ENCODE measurements at places on chromosomes 3 and 15.

DNA sequence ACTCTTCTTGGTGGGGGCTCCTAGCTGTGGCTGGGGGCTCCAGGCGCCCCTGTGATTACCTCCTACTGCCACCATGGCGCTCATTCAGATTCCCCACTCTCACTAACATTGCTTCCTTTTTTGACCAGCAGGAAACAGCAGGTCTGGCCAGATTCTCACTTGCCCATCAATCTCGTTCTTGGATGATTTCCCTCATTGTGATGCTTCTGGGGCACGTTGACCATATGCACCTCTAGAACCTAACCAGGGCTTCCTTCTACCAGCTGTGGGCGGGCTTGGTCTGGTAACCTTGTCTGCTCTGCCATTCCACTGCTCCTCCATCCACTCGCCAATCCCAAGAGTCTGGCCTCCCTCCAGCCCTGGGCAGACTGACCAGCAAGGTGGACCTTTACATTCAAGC is 35.9 kb upstream of the PTPN23 start:
- H3K36me3 ChIP-seq: peaks cover 40% of the 10 kb centered on the region

DNA sequence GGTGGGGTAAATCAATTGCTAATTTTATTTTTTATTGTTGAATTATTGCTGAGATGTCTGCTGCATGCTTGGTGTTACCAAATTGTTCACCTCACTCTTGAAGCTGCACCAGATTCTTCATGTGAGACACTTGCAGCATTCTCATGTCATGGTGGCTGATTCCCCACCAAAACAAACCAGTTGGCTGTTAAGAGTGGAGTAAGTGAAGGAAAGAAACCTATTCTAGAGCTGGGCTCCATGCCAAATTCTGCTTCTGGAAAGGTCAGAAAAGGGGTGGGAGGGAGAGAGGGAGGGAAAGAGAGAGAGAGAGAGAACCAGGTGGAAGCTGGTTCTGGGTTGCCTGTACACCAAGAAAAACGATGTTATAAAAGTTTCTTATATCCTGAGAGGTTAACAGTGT is 317.5 kb upstream of the THRB start:
- no peaks in the 10 kb centered on the region for H3K27me3 ChIP-seq
- H3K4me3 ChIP-seq: no peak overlapping the region
- no peaks in the 10 kb centered on the region for H3K36me3 ChIP-seq
- H3K27ac ChIP-seq: no peak overlapping the region
- no peaks in the 10 kb centered on the region for H3K4me1 ChIP-seq

DNA sequence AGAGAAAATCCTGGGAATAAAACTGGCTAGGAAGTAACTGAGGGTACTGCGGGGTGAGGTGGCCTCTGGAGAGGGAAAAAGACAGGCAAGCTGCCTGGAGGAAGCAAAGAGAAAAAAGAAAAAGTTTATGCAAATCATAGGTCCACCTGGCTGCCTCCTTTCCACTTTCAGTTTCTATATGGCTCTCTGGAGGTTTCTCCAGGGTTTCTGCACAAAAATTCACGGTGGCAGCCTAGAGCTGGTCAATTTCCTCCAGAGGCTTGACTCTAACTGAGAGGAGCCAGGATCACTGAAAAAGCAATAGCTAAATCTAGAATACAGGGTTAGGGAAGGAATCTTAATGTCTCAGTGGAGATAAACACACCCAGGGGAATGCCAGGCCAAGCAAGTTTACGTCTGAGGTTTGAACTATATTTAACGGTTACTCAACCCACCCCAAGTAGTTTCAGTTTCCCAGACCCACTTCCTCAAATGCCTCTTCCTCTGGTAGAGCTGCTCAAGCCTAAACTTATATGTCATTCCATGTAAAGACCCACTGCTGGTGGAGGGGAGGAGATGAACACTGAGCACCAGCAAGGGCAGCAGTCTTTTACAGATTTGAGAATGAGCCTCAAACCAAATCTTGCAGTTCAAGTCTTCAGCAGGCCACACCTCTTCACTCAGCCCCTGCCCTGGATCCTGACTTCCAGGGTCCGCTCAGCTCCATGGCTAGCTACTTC is 5.7 kb downstream of the LYSMD2 start:
- H3K27ac ChIP-seq: peak overlapping the region; percentile 65
- peak overlapping the region; percentile 24 for H3K4me3 ChIP-seq
- DNase-seq: no peak
- no peaks in the 10 kb centered on the region for H3K36me3 ChIP-seq

GRCh38 chr3:134249296-134249841 is 1.3 kb downstream of the RYK start:
- H3K4me1 ChIP-seq: peaks cover 15% of the 10 kb centered on the region
- peak overlapping the region; percentile 87 for H3K27ac ChIP-seq
- no peak for DNase-seq
- no peaks in the 10 kb centered on the region for H3K36me3 ChIP-seq

- H3K27me3 ChIP-seq: no peaks in the 10 kb centered on the region
- H3K4me1 ChIP-seq: no peaks in the 10 kb centered on the region
- H3K4me3 ChIP-seq: no peak overlapping the region
Observed at GRCh38 chr3:157861076-157861765, 245.0 kb downstream of the SHOX2 start.

DNA sequence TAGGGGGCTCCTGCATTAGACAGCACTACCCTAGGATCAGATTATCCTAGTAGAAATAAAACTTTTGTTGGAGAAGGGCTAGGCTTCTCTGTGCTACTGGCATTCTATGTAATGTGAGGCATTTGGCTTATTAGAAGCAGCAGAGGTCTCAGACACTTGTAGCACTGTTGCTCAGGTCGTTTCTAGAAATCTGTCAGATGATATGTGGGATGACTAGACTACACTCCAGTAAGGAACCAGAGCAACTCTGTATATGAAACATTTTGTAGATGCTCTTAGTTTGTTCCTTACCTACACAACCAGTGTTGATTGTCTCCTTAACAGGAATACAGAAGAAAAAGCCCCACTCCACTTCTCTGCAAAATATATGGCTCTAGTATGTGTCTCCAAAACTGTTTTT is 21.9 kb upstream of the FBXL22 start:
- H3K27me3 ChIP-seq: no peaks in the 10 kb centered on the region
- H3K36me3 ChIP-seq: peaks cover 22% of the 10 kb centered on the region
- H3K4me1 ChIP-seq: no peaks in the 10 kb centered on the region
- DNase-seq: no peak

DNA sequence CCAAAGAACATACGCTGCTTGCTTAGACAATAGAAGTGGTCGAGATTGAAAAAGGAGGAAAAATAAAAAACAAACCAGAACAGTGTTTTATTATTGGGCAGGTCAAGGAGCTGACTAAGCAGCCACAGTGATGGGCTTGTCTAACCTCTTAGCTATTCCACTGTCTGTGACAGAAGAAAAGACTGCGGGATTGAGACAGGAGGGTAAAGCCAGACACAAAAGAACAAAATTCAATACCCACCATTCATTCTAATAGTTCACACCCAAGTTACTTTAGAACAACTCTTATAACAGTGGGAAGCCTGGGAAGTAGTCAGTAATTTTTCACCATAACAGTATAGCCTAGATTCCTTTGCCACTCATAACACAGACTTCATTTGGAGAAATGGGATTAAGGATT is 435.4 kb downstream of the MFSD1 start:
- no peak for DNase-seq
- no peak overlapping the region for H3K4me3 ChIP-seq
- H3K4me1 ChIP-seq: no peaks in the 10 kb centered on the region
- no peak overlapping the region for H3K27ac ChIP-seq

GRCh38 chr15:39508536-39508935 is 72.3 kb upstream of the THBS1 start:
- H3K36me3 ChIP-seq: no peaks in the 10 kb centered on the region
- DNase-seq: no peak
- no peak overlapping the region for H3K4me3 ChIP-seq
- no peaks in the 10 kb centered on the region for H3K4me1 ChIP-seq
- no peaks in the 10 kb centered on the region for H3K27me3 ChIP-seq

DNA sequence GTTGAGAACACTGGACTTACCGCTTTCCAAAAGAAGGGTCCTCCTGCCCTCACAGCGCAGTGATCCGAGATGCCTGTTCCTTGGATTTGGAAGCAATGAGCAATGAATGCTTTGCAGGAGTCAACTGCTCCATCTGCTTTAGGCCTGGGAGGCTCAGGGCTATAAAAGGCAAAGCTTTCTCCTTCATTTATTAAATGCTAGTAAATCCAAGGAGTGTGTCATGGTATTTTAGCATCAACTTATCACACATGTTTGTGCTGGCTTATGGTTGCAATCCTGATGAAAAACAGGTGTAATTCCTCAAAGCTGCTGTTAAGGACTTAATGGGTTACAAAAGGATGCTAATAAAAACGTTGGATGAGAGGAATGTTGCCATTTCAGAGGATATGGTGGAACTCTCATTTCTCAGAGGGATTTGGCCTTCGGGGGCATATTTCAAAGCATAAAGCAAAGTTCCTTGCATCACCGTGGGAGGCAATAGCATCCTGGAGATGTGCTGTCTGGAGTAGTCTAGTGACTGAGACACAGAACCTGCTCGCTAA is 158.5 kb upstream of the TPM1 start:
- no peaks in the 10 kb centered on the region for H3K36me3 ChIP-seq
- no peak for DNase-seq
- no peak overlapping the region for H3K4me3 ChIP-seq
- no peaks in the 10 kb centered on the region for H3K4me1 ChIP-seq
- H3K27ac ChIP-seq: no peak overlapping the region

DNA sequence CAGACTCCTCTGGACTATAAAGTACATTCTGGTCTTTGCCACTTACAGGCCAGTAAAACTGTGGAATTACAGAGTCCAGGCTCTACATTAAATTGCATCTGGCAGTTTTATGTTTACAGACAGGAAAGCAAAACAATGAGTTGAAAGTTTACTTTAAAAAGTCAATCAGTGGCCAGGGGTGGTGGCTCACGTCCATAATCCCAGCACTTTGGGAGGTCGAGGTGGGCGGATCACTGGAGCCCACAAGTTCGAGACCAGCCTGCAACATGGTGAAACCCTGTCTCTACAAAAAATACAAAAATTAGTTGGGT is 53.8 kb downstream of the TM4SF4 start:
- H3K4me1 ChIP-seq: peaks cover 38% of the 10 kb centered on the region
- peak overlapping the region; percentile 27 for H3K27ac ChIP-seq
- no peaks in the 10 kb centered on the region for H3K27me3 ChIP-seq
- peaks cover 7% of the 10 kb centered on the region for H3K36me3 ChIP-seq
- H3K4me3 ChIP-seq: no peak overlapping the region
- no peak for DNase-seq

GRCh38 chr3:98646680-98647079 is 53.3 kb upstream of the CPOX start:
- no peaks in the 10 kb centered on the region for H3K4me1 ChIP-seq
- H3K36me3 ChIP-seq: no peaks in the 10 kb centered on the region
- H3K4me3 ChIP-seq: no peak overlapping the region
- no peak overlapping the region for H3K27ac ChIP-seq

GRCh38 chr15:28881170-28881569 is 4.6 kb upstream of the APBA2 start:
- H3K27me3 ChIP-seq: peaks cover 4% of the 10 kb centered on the region
- H3K36me3 ChIP-seq: no peaks in the 10 kb centered on the region
- peaks cover 3% of the 10 kb centered on the region for H3K4me1 ChIP-seq
- no peak overlapping the region for H3K27ac ChIP-seq
- no peak overlapping the region for H3K4me3 ChIP-seq

DNA sequence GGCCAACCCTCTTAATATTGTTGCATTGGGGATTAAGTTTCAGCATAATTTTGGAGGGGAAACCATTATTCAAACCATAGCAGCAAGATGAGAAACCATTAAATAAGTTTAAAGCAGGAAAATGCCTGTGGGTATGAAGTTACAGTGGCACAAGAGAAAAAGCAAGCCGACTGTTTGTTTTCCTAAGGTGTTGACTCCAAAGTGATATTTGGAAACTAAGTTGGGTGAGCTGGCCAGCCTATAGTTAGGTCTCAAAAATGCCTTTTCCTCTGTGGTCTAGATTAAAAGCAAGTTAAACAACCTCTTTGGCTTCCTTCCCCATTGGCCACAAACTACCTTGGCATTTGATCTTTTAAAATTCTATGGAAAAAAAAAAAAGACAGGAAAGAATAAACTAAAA is 419.8 kb upstream of the AZI2 start:
- H3K27ac ChIP-seq: no peak overlapping the region
- no peaks in the 10 kb centered on the region for H3K27me3 ChIP-seq
- H3K36me3 ChIP-seq: no peaks in the 10 kb centered on the region

- peaks cover 3% of the 10 kb centered on the region for H3K36me3 ChIP-seq
- DNase-seq: no peak
- no peaks in the 10 kb centered on the region for H3K27me3 ChIP-seq
Observed at GRCh38 chr15:69232144-69232543, 66.6 kb upstream of the PAQR5 start.

- H3K4me3 ChIP-seq: no peak overlapping the region
- H3K27ac ChIP-seq: no peak overlapping the region
- H3K27me3 ChIP-seq: no peaks in the 10 kb centered on the region
- H3K4me1 ChIP-seq: no peaks in the 10 kb centered on the region
Observed at GRCh38 chr3:134007819-134008218, 21.9 kb downstream of the SLCO2A1 start.

DNA sequence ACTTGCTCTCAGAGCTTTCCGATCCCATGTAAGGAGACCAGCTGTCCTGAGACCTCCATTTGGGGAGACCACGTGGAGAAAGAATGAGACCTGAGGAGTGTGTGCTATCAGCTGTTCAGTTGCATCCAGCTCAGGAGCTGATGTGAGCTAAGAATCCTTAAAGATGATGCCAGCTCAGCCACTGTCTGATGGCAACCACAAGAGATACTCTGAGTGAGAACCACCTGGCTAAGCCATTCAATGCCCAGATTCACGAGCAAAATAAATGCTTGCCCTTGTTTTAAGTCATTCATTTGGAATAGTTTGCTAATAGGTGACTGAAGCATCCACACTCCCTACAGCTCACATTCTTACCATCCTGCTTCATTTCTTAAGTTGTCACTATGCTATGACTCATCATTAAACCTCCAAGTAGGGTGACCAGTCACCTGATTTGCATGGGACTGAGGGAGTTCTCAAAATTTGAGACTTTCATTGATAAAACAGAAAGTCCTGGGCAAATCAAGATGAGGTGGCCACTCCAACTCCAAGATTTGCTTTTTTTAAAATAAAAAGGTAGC is 56.4 kb downstream of the SPTSSB start:
- H3K27ac ChIP-seq: no peak overlapping the region
- H3K4me1 ChIP-seq: no peaks in the 10 kb centered on the region
- H3K36me3 ChIP-seq: no peaks in the 10 kb centered on the region
- no peaks in the 10 kb centered on the region for H3K27me3 ChIP-seq

DNA sequence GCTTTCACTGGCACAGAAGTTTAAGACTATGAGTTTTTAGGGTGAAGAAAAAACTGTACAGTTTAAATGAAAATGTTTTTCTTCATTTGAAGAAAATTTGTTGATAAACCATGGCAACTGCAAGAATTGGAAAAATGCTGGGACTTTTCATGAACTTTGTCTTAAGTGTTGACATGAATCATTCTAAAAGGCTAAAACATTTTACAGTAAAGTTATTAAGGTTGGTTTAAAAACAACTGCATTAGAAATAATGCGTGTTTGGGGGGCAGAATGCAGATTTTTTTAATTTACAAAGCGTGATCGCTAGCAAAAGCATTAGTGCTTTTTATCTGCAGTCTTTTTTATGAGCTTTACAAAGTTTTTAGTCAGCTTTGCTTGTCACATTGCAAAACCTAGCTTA is 601.9 kb upstream of the TGFBR2 start:
- DNase-seq: no peak
- no peak overlapping the region for H3K27ac ChIP-seq
- H3K36me3 ChIP-seq: no peaks in the 10 kb centered on the region
- H3K27me3 ChIP-seq: no peaks in the 10 kb centered on the region
- no peak overlapping the region for H3K4me3 ChIP-seq

- H3K4me1 ChIP-seq: peaks cover 2% of the 10 kb centered on the region
- no peaks in the 10 kb centered on the region for H3K27me3 ChIP-seq
- peak overlapping the region; percentile 87 for H3K27ac ChIP-seq
Observed at GRCh38 chr3:150235799-150236198, 172.3 kb upstream of the TSC22D2 start.

GRCh38 chr3:140433431-140433830 is 244.4 kb upstream of the TRIM42 start:
- no peak overlapping the region for H3K4me3 ChIP-seq
- no peaks in the 10 kb centered on the region for H3K4me1 ChIP-seq
- no peak for DNase-seq
- H3K27ac ChIP-seq: no peak overlapping the region
- no peaks in the 10 kb centered on the region for H3K36me3 ChIP-seq
